ENCODE measurements at places on chromosomes 7 and 10.

DNA sequence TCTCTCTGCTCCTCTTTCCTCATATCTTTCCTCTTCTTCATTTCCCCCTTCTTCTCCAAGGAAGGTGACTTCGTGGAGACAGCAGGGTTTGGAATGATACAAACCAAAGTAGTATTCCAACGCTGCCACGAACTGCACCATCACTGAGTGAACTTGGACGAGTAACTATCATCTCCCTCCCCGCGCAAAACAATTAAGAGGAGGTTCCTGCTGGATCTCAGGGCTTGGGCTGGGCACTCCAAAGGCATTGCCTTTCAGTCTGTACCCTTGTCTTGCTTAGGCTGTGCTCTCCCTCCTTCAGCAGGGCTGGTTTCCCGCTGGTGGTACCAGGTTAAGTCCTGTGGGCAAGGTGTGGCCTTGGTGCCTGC lies 790 bp upstream of the PITX3 start:
- DNase-seq: no peak

DNA sequence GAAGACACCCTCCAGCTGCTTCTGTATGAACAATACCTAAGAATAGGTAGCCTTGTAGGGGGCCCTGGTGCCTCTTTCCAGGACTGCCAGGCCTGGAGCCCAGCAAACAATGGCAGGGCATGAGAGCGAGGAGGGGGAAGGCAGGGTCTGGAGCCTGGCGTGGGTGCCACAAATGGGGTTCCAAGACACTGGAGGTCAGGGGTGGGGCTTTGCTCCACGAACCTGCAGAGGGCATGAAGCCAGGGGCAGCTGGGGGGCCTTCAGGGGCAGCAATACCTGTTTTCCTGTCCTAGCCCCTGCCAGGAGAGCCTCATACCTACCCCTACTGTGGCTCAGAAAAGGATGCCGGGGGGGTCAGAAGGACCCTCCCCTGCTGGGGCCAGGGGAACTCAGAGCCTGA lies 61.6 kb downstream of the SLC29A4 start:
- DNase-seq: no peak

GRCh38 chr10:91974960-91975359 lies 51.4 kb downstream of the BTAF1 start:
- peak; percentile 8 for DNase-seq

DNA sequence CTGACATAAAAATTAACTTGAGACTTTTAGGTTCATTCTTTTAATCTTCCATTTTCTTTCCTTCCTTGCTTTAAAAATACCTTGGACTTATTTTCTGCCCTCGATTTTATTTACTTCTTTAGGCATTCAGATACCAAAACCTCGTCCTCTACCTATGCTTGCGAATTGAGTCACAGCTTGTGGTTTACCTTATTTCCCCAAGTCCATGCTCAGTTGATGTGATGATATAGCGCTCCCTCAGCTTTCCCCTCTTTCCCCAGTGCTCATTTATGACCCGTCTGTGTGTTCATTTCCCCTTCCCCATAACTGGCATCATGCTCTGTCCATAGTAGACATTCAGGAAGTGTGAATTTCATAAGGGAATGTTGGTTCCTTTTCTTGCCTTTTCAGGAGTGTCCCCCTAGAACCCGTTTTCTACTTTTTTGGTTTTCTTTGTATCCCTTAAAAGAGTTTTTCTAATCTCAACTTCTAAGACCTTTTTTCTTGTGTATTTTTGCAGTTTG lies 19.1 kb upstream of the PRKRIP1 start:
- DNase-seq: no peak

DNA sequence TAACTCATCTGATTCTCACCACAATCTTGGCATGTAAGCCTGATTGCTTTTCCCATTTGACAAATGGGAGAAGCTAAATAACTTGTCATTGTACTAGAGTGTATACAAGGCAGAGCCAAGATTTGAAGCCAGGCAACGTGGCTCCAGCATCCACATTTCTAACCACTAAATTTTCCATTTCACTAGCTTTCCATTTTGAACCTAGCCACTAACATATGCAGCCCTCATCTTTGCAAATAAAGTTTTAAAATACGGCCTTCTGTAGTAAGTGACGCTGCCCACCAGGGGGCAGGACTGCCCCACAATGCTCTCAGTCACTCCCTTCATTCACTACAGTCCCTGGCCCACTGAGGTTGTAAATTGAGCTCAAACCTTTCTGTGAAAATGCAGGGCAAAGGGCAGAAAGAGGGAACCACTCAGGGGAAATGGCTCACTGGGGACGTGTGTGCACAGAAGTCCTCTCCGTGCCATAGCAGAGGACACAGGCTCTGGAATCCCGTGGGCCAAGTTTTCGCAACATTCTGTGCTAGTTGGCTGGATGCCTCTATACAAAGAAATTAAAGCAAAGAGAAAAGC lies 315.7 kb downstream of the TNS3 start:
- peak; percentile 68 for DNase-seq

DNA sequence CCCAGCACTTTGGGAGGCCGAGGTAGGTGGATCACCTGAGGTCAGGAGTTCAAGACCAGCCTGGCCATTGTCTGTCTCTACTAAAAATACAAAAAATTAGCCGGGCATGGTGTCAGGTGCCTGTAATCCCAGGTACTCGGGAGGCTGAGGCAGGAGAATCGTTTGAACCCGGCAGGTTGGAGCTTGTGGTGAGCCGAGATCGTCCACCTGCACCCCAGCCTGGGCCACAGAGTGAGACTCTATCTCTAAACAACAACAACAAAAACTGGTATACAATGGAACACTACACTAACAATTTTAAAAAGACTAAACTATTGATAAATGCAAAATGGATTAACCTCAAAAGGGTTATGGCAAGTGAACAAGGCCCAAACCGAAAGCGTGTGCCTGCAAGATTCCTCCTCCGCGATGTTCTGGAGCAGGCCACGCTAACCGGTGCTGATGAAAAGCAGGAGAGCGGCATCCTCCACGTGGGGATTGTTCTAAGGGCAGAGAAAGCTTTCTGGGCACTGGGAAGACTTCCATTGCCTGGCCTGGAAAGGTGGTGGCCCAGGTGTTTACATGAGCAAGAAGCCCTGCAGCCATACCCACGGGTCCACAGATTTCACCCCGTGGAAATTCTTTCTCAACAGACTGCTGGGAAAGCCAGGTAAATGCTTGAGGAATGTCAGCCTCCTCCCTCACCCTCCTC lies 53.8 kb downstream of the PDGFA start:
- DNase-seq: no peak

- no peak for DNase-seq
Observed at GRCh38 chr7:71615017-71615416, 483.1 kb downstream of the GALNT17 start.

GRCh38 chr10:129771024-129771423 lies 193.1 kb downstream of the EBF3 start:
- no peak for DNase-seq

DNA sequence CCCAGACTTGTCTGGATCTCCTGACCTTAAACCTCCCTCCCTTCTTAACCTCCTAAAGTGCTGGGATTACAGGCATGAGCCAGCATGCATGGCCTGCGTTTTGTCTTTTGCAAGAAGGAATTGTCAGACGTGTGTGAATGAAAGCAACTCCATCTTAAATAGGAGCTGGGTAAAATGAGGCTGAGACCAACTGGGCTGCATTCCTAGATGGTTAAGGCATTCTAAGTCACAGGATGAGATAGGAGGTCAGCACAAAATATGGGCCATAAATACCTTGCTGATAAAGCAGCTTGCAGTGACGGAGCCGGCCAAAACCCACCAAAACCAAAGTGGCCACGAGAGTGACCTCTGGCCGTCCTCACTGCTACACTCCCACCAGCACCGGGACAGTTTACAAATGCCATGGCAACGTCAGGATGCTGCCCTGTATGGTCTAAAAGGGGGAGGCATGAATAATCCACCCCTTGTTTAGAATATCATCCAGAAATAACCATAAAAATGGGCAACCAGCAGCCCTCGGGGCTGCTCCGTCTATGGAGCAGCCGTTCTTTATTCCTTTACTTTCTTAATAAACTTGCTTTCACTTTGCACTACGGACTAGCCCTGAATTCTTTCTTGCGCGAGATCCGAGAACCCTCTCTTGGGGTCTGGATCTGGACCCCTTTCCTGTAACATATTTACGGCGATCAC lies 41.2 kb upstream of the SDK1 start:
- DNase-seq: no peak

DNA sequence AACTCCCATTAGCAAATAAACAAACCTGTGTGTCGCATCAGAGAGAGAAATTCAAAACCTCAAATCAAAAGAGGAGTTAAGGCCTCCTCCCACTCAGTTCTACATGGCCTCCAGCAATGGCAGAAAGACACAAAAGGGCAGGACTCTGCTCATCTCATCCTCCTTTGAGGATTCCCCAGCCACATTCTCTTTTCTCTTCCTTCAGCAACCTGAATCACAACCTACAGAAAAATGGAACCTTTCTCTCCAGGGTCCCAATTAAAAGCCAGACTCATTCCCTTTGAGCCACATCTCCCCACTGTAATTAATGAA lies 7.9 kb downstream of the OSBPL3 start:
- no peak for DNase-seq

- no peak for DNase-seq
Observed at GRCh38 chr10:113381981-113382509, 170.8 kb upstream of the HABP2 start.
